HCT116 (cell line): ENCODE measurements at places on chromosomes 11 and 22. TPM values are rescaled to one million over a fixed set of nuclear protein-coding genes. Genes with fewer than 3 reads are reported as not detected.

- no peak for DNase-seq
These were observed 362.0 kb downstream of the TBC1D22A start for GRCh38 chr22:47124451-47124881.

DNA sequence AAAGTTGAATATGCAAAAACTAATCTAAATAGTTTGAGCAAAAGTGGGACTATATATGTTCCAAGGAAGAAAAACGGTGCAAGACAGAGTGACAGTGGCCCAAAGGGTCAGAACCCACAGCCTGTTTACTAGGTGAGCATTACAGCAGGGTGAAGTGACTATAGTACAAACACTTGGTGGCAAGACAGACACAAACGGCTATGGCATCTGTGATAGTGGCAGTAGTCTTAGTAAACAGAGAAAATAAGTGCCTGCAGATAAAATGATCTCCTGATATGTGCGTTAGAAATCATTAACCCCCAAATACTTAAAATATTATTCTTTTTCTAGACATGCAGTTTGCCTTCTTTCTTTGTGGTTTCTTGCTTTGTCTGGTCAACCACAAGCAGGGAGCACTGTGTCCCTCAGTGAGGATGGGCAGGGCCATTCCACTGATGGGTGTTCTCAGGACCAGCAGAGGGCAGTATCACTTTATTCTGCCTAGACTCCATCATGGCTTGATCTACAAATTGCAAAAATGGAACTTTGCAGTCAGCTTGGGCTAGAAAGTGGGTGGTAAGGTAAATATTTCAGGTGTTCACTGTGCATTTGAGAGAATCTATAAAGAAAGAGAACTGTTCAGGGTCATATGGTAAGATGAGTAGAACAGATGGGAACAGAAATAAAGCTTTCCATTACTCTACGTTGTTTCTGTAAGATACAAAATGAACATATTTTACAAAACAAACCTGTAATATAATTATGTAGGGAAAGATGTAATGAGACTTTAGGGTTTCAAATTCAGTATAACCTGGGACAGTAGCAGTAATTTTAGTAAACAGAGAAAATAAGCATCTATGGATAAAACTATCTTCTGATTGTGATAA, 198.2 kb downstream of the SWAP70 start:
- DNase-seq: peak; percentile 31

GRCh38 chr11:27161071-27161470, 120.5 kb downstream of the BBOX1 start:
- DNase-seq: no peak

DNA sequence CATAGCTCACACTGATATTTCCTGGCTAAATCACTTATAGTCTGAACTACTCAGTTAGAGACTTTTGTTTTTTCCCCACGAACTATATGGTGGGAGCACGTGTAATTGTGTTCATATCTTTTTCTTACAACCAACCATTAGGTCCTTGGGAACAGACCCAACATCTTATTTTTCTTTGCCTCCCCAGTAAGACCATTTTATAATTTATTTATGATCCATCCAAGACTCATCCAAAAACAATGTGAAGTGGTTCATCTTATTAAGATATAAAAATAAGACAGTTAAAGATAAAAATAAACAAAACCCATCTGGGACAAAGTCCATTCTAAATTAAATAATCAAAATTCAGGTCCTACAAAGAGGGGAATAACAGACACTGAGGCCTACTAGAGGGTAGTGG, 90.8 kb downstream of the FAM168A start:
- no peak for DNase-seq

DNA sequence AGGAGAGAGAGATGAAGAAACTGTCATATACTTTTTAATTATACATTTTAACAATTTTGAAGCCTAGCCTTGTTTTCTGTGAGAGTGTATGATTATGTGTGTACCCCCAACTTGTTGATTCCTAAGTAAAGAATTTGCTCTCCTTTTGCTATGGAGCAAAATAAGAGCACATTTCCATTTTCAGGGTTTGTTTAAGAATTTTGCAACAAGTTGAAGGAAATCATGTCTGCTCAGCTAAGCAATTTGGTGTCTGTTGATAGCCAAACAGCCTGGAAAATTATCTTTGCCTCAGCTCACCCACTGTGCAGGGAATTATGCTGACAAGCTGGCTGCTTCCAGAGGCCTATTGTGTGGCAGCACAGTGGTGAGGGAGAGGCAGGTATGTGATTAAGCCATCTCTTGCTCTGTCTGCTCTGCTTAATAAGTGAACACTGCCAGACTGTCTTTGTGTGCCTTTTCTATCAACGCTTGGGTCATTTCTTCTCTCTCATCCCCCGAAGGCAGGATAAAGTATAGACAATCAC, 135.1 kb upstream of the TTC12 start:
- DNase-seq: no peak

GRCh38 chr11:15034687-15035267, 38.6 kb upstream of the CALCB start:
- DNase-seq: no peak

DNA sequence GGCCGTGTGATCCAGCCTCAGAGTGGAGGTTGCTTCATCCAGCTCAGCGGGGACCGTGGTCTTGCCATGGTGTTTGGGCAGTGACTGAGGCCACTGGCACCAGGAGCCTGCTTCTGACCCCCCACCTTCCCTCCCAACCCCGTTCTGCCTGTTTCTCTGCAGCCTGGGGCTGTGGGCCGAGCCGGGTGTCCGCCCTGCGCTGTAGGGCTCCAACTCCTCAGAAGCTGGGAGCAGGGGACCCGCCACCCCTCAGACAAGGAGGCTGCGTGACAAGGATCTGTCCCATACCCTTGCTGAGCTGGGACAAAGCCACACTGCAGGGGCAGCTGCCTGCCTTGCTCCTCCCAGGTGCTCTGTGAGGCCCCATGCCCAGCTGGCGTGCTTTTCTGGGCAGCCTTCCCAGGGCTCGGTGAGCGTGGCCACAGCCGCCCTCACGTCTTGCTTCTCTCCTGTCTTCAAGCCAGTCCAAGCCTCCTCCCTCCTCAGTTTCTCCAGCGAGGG, 11.7 kb upstream of the ARFGAP3 start:
- DNase-seq: no peak

- DNase-seq: peak; percentile 73
These were observed 7.1 kb downstream of the MS4A6E start for GRCh38 chr11:60334005-60334620.

DNA sequence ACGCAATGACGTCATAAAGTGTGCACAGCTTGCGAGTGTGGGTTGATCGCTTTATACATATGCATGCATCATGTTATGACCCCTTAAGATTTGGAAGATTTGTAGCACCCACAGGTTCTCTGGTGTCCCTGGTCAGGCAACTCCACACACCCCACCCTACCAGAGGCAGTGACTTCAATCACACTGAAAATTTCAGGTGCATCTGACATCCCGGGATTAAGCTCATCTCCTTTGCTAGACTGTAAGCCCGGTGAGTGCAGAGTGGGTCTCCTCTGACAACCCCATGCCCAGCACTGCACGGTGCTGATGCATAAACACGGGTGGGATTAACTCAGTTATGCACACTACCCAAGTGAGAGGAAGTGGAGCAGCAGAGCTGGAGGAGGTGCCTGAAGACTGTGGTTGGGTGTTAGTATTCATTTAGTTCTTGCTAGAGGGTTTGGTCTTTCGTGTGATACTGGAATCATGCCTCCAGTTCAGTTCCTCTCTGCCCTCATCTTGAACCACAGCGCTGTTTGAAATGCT, 6.5 kb downstream of the ARSA start:
- DNase-seq: no peak

DNA sequence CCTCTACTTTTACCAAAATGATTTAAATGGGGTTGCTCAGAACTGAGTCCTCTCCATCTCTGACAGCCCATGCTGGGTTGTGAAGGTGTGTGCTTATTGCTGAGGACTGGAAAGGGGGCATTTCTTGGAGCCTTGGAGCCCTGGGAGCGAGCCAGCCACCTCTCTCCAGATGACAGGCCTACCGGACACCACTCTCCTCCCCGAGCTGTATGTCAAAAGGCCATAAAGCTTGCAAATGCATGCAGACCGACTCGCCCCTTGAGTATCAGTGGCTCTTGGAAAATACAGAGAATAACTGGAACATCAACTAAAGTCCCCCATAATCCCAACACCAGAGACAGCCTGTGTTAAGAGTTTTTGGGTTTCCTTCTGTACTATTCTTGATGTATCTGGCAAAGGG, 67.9 kb upstream of the PITPNB start:
- DNase-seq: no peak

DNA sequence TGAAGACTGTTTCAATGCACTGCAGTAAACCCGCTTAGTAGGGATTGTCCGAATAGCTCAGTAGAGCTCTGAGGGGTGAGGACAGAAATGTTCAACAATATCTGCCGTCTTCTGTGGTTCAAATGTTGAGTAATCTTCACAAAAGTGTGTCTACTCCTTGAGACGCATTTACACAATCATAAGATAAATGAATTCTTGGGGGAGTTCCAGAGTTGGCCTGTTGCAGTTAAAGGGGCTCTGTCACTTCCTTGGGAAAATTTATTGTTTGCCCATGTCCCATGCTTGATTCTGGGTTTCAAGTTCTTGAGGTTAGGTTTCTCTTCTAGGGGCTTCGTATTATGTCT, 614 bp downstream of the ANO3 start:
- DNase-seq: no peak

DNA sequence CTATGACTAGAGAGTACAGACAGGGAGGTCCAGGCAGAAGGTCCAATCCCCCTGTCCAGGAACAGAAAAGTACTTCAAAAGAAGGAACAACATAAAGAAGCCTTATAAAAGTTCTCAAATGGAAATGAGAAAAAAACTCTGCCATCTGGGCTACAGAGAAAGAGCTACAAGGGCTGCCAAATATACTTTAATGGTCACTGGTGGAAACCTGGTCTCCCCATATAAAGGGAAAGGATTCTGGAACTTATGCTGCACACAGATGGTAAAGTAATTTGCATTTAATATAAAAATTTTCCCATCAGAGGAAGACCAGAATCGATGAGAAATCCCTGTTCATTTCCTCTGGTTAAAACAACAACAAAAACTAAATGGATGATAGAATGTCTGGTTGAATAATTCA, 119.4 kb upstream of the MTMR2 start:
- DNase-seq: no peak

GRCh38 chr11:78181185-78181584, 7.2 kb downstream of the KCTD21 start:
- no peak for DNase-seq

DNA sequence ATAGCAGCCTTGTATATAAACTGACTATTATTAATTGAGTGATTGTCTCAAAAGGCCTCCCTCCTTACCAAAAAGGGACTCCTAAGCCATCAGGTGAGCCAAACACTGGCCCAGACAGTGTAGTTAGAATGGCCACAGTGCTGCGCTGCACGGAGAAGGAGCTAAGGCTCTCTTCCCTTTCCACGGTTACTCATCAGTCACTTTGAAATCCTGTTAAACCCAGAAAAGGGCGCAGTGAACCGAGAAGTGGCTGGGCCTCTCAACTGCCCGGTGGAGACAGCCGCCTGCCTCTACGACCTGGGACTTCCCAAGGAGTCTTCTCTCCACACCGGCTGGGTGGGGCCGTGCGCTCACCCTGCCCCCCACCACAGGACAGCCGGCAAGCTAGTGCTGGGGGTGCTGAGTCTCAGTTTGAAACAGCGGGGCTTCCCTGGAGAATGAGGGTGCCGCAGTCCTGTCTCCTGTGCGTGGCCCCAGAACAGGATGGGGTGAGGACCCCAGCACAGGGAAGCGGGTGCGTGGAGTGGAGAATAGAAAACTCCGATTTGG, 1.3 kb downstream of the MYH9 start:
- no peak for DNase-seq

- DNase-seq: no peak
These were observed 159.5 kb upstream of the BLID start for GRCh38 chr11:122275508-122275907.

Gene BDNF
- 22.0 TPM for total RNA-seq

Gene SHISA8
- 13.9 TPM for total RNA-seq

Gene ADAMTS8
- total RNA-seq: 0.07 TPM
